ENCODE measurements at places on chromosomes 2 and 18.

DNA sequence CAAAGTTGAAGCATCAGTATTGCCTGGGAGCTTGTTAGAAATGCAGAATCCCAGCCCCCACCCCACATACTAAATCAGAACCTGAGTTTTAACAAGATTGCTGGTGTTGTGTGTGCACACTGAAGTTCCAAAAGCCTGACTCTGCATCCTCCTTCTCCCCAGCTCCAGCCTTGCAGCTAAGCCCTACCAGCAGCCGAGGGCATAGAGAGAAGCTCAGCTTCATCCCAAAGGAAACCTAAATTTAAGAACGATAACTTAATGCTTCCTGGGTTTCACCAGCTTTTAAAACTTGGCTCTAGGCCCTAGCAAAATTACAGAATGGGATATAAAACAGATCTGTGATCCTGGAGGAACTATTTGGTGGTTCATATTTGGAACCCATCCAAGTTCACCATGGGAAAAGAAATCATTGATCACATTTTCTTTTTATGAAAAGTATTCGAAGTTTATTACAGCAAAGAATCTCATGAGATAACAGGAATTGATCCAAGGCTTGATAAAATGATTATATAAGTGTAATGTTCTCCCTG is 11.1 kb downstream of the SMYD1 start:
- DNase-seq = no peak

DNA sequence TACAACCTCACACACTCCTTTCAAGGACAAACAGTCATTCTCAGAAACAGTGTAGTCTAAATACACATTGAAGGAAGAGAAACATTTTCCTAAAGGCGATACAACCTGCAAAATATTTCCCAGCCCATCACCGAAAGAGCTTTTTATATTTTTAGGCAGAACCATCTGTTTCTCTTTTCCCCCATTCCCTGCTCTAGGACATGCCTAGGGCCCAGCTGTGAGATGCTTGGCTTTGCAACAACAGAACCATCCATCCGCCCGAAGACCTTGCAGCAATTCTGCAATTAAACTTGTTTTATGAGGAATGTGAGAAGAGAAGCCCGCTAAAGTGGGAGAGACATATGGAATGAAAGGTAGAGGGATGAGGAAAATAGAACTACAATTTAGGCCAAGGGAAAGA is 105.6 kb upstream of the RFX8 start:
- DNase-seq = no peak

DNA sequence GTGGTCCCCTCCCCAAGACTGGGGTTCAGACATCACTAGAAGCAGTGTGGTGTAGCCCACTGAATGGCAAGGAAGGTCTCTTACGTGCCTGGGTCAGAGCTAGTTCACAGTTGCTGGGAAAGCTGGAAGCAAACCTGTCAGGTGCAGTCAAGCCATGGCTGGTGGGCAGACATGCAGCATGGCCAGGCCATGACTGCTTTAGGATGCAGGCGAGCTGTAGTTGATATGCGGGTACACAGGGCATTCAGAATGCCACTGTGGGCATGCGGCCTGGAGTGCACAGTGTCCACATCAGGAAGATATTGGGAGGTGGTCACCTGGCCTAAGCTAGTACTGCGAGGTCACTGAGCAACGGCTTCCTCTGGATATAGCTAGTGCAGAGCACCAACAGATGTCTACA is 11.8 kb upstream of the SLC9A4 start:
- DNase-seq = no peak

DNA sequence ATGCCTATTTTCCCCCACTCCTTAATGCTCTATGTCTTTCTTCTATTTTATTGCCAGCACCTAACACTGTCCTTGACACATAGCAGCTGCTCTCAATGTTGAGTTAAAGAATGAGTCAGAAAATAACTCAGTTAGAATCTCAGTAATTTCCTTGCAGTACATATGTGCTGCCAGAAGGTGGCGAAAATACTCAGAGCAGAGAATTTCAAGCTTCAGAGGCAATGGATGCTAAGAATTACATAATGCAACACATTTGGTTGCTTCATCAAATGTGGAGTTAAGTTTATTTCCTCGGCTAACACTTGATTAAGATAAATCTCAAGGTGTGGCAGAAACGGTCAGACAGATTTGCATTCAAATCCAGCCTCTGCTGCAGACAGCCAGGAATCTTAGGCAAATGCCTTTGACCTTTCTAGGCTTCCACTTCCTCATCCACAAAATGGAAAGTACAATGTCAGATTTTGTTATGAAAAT is 105.6 kb downstream of the VSNL1 start:
- DNase-seq = no peak

- DNase-seq = peak; percentile 80
These were observed 630.9 kb downstream of the NYAP2 start for GRCh38 chr2:226030369-226030768.

DNA sequence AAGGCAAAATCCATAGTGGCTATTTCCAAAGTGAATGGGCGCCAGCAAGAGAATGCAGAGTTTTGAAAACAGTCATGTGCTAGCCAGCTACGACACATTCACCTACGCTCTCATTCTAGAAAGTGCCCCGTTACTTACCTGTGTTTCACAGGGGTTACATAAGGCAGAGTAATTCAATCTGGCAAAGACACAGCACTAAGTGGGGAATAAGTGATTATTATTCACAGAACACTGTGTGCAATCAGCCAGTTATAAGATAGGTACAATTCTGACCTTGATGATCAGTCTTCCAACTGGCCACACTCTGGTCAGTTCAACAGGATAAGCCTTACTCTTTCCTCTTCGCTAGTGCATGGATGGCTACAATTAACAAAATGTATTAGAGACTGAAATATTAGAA is 105.8 kb downstream of the CABYR start:
- no peak for DNase-seq

DNA sequence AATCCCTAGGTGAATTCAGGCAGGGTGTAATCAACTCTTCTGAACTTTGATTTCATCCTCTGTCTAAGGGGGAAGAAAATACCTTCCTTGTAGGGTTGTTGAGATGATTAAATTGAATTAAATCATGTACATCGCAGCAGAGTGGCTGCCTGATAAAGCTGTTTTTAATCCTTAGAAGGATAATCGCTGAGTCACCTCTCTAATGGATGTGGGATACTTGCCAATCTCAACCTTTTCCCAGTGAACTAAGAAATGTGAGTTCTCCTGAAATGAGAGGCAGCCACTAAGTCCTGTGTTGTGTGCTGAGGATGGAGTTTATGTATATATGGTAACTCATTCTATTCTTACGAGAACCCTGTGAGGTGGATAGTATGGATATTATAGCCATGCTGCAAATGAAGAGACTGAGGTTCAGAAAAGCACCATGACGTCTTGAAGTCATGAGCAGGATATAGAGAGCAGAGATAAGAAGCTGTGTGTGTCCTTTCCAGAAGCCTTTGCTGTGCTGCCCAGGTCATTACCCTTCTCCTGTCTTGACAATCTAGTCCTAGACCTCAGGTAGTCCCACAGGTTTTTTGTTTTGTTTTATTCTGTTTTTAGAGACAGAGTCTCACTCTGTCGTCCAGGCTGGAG is 93.3 kb downstream of the HNRNPLL start:
- DNase-seq = no peak

DNA sequence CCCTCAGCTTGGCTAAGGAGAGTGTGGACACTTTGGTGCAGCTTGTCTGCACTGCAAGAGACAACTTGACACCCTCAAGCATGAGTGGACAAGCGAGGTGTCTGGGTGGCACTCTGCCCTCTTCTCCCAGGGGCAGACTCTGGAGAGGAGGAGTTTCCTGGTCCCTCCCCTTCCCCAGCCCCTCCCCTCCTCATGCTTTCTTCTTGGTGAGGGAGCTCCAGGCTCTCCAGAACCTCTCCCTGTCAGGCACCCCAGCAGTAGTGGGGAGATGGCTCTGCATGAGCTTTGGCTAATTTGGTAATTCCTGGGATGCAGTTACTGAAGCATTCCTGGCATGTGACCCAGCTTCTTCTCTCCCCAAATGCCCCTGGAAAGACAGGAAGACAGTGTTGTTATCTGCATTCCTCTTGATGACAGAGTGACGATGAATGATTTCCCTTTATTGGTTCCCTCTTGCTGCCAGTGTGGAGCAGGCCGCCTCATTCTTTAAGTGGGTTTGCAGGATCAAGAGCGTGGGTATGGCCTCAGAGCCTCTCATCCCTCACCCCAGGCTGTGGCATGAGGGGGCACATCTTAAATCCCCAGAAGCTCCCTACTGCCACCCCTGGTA is 89.2 kb downstream of the STPG4 start:
- no peak for DNase-seq

GRCh38 chr2:234165421-234165820 is 114.9 kb downstream of the SPP2 start:
- DNase-seq = no peak

DNA sequence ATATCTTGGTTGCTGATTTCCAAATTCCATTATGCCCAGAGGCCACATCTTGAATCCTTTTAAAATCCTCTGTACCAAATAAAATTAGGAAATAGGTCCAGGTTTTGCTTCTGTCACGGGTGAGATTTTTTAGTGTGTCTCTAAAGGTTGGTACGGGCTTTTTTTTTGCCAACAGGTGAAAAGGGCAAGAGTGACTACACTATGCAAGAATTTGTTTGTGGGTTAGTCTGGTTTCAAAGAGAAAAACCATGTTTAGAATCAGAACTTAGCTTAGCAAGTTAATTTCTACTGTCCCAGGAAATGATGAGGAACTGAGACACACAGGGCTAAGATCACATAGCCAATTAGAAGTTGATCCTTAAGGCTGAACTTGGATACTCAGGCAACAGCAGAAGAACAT is 41.7 kb downstream of the POLR1A start:
- DNase-seq = no peak

DNA sequence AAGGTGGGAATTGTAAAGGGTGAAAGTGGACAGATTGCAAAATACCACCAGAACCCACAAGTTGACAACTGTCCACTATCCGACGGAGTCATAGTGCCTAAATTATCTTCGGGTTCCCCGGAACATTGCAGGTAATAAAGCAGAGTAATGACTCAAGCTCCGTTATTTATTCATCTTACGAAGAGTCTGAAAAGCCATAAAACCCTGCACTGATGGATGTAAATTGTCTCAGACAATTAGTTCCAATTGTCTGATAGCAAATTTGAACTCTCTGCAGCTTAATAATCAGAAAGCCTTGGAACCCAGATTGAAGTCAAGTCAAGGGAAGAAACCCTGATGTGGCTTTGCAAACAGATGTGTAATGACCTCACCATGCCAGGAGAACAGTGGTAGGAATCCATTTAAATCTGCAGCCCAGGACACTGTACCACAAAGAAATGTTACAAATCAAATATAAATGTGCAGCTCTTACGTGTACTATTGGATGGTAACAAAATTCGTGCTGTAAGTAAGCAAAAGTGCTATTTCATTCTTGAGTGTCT is 437.3 kb upstream of the SOX11 start:
- no peak for DNase-seq

DNA sequence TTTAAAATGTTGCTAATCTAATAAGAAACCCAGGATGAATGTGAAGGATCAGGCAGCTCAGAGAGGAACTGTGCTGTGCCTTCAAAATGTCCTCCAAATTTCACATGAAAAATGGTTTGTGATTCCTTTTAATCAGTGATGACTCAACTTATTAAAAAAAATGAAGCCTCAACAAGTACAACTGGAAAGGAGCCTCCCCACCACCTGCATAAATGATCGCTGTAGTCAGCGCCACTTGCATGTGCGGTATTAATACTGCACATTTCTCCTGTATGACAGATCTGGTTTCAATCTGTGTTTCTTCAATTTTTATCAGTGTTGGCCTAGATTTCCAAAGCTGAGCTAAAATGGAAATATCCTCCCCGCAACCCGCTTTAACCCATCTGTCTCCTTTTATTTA is 115.0 kb upstream of the TMEM200C start:
- DNase-seq = no peak

DNA sequence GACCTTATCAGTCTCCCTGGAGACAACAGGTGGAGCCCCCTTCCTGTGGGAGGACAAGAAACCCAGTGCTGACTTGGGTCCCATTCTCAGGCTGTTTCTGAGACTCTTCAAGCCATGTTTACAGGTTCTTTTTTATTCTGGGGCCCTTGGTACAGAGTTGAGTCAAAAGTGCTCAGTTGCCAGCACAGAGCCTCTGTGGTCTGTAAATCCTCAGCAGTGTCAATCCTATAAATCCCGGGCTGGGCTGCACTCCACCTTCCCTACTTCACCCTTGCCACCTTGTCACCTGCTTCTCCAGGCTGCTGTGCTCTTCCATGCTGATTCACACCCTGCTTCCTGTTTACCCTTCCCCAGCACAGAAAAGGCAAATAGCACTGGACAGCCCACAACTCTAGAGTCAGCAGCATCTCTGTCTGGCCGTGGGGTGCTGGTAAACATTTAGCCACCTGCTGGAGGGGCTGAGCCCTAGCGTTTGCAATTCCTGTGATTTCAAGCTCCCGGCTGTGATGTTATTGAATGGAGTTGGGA is 74.7 kb downstream of the TNFRSF11A start:
- DNase-seq = no peak

DNA sequence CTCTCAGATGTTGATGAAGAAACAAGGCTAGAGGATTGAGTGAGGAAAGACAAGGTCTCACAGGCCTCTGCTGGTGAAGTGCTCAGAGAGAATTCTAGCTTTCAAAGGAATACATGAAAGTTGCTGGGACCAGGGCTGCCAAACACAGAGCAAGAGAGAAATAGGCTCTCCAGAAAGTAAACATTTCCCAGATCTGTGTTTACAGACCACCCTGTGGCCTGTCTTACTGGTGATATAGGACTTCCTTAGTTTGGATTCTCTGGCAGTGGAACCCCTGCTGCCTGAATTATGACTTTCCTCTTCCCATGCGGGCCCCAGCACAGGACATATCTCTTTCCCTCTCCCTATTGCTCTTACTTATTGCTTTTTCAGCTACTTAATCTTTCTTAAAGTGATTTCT is 64.5 kb downstream of the TACR1 start:
- no peak for DNase-seq

DNA sequence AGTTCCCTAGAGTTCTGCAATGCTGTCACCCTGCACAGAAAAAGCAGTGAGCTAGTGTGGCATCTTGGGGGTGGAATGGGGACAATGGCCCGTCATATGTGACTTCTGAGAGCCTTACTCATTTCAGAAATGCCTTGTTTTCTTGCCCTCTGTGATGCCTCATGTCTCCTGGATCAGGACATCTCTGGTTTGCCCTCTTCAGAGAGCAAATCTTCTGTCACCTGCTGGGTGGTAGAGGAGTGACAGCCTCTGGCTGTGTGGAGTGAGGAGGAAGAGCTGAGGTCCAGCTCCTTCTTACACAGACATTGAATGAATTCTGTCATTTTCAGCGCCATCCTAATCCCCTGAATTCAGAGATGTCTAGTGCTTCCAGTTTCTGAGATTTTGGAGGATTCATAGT is 55.6 kb upstream of the PHLPP1 start:
- DNase-seq = no peak

DNA sequence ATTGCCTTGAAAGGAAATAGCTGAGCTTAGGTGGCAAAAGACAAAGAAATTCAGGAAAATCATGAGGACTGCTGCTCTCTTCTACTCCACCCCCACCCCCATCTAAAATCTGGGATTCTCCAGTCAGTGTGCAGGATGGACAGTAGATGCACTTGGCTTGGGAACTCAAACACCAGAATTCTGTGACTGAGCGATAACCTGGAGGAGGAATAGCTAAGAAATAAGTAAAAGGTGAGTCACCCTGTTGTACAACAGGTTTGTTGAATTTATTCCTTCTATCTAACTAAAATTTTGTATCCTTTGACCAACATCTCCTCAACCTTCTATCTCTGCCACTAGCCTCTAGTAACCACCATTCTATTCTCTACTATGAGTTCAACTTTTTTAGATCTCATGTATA is 1029.9 kb upstream of the ACVR2A start:
- DNase-seq = no peak

GRCh38 chr18:56473400-56474024 is 164.9 kb downstream of the TXNL1 start:
- no peak for DNase-seq
